ENCODE measurements at places on chromosomes 4 and X.

GRCh38 chr4:74056858-74057562 lies 18.5 kb upstream of the CXCL3 start:
- no peaks in the 10 kb centered on the region for H3K4me1 ChIP-seq
- no peak overlapping the region for H3K4me3 ChIP-seq
- H3K27ac ChIP-seq = no peak overlapping the region
- DNase-seq = no peak
- H3K36me3 ChIP-seq = no peaks in the 10 kb centered on the region
- H3K27me3 ChIP-seq = peaks cover 2% of the 10 kb centered on the region

- no peak overlapping the region for H3K4me3 ChIP-seq
Observed at GRCh38 chrX:4314586-4314985, 601.1 kb upstream of the PRKX start.

DNA sequence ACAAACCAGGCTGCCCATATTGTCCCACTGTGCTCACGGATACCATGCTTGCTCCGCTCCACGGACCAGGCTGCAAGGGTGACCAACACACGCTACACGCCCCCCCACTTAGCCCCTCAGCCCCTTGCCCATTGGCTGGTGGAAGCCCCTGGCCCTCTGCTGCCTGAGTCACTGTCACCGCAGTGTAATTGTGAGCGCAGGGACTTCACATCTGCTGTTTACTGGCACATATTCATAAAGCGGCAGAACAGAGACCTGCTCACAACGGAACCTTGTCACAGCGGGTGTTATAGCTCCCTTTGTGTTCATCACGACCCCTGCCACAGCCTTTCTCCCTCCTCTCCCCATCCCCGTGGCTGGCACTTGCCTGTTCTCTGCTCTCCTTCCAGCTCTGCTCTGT lies 83.7 kb downstream of the PSAPL1 start:
- no peaks in the 10 kb centered on the region for H3K36me3 ChIP-seq
- no peaks in the 10 kb centered on the region for H3K4me1 ChIP-seq
- DNase-seq = no peak
- H3K27ac ChIP-seq = no peak overlapping the region
- H3K4me3 ChIP-seq = no peak overlapping the region

- no peak overlapping the region for H3K4me3 ChIP-seq
- DNase-seq = no peak
- H3K27ac ChIP-seq = no peak overlapping the region
- no peaks in the 10 kb centered on the region for H3K36me3 ChIP-seq
Observed at GRCh38 chrX:142312591-142312990, 107.5 kb upstream of the MAGEC2 start.

GRCh38 chr4:2132438-2132837 lies 73.3 kb downstream of the NAT8L start:
- peaks cover 14% of the 10 kb centered on the region for H3K4me1 ChIP-seq
- no peak overlapping the region for H3K4me3 ChIP-seq
- no peaks in the 10 kb centered on the region for H3K36me3 ChIP-seq
- no peaks in the 10 kb centered on the region for H3K27me3 ChIP-seq

- H3K27ac ChIP-seq = peak within 1 kb of the TSS; percentile 84
- H3K36me3 ChIP-seq = peaks cover 5% of the 10 kb centered on the region
- DNase-seq = peak; percentile 73
- peaks cover 22% of the 10 kb centered on the region for H3K4me1 ChIP-seq
- peaks cover 39% of the 10 kb centered on the region for H3K27me3 ChIP-seq
Observed at GRCh38 chr4:142846108-142846728, at the start of gene INPP4B. Gene INPP4B, minus strand, starts transcription at chr4:142846301.

DNA sequence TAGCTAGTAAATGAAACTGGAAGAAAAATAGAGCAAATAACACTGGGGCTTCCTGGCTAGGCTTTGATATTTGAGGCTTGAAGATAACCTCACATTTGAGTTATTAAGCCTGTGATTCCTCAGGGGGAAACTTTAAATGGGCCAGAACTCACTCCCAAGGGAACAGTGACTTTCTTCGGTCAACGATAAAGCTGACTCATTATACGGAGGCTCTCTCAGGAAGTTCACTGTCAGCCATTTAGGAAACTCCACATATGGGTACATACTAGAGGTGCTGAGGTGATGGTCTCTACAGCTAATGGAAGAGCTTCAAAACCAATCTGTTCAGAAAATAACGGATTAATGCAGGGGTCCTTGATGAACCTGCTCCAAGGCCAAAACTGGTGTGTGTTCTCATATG lies 120.8 kb downstream of the SH2D1A start:
- H3K4me3 ChIP-seq = no peak overlapping the region
- no peaks in the 10 kb centered on the region for H3K36me3 ChIP-seq
- no peak for DNase-seq
- no peak overlapping the region for H3K27ac ChIP-seq

GRCh38 chr4:6250235-6250983 lies 19.2 kb upstream of the WFS1 start:
- peak; percentile 37 for DNase-seq
- peaks cover 2% of the 10 kb centered on the region for H3K4me1 ChIP-seq
- no peak overlapping the region for H3K27ac ChIP-seq
- no peaks in the 10 kb centered on the region for H3K36me3 ChIP-seq

GRCh38 chr4:81214144-81214880 lies 710 bp downstream of the PRKG2 start:
- H3K4me3 ChIP-seq = peak overlapping the region; percentile 58
- peak; percentile 30 for DNase-seq
- H3K4me1 ChIP-seq = peaks cover 13% of the 10 kb centered on the region
- H3K36me3 ChIP-seq = no peaks in the 10 kb centered on the region

DNA sequence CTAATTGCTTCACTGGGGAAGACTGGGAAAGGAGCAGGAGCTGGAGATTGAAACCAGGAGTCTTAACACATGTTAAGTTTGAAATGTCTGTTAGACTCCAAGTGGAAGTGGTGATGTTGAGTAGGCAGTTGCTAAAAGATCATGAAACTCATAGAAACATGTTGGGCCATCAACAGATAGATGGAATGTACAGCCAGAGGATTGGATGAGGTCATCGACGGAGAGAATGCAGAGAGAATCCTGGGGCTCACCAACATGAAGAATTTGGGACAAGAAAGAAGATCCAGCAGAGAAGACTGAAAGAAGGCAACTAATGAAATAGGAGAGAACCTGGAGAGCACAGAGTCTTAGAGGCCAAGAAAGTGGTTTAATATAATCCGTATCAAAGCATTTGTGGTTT lies 19.4 kb upstream of the TSPAN5 start:
- no peak for DNase-seq
- H3K4me3 ChIP-seq = no peak overlapping the region
- H3K27ac ChIP-seq = no peak overlapping the region
- peaks cover 11% of the 10 kb centered on the region for H3K4me1 ChIP-seq

- H3K27ac ChIP-seq = no peak overlapping the region
- H3K4me3 ChIP-seq = no peak overlapping the region
- no peak for DNase-seq
- peaks cover 55% of the 10 kb centered on the region for H3K27me3 ChIP-seq
- no peaks in the 10 kb centered on the region for H3K36me3 ChIP-seq
- H3K4me1 ChIP-seq = no peaks in the 10 kb centered on the region
Observed at GRCh38 chrX:140440876-140441275, 64.0 kb downstream of the SOX3 start.

DNA sequence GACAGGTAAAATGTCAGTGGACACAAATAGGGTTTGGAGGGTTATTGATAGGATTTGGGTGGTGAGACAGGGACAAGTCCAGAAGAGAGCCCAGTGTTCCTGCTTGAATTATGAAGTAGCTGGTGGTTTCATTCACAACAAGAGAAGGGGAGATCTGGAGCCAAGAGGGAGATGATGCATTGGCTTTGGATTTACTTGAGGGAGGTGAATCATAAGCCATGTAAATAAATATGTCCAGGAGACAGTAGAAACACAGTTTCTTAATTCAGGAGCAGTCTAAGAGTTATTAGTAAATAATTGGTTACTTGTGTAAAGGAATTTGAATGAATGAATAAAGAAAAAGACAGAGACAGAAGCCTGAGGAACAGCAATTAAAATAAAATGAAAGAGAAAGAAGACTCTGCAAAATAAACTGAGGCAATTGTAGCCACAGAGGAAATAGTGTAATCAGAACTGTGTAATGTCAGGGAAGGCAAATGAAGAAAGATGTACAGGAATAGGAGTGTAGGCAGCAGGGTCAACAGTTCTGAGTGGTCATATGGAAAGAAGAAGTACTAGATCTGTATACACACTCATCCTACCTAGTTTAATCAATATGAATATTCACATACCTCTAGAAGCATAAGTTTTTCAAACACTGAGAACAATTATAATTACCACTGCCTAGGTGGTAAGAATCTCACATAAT lies 50.2 kb upstream of the CXCL8 start:
- H3K27me3 ChIP-seq = peaks cover 2% of the 10 kb centered on the region
- H3K4me3 ChIP-seq = no peak overlapping the region
- H3K27ac ChIP-seq = no peak overlapping the region
- H3K36me3 ChIP-seq = no peaks in the 10 kb centered on the region

- H3K27me3 ChIP-seq = no peaks in the 10 kb centered on the region
- no peak overlapping the region for H3K27ac ChIP-seq
- H3K4me1 ChIP-seq = no peaks in the 10 kb centered on the region
Observed at GRCh38 chr4:136706942-136707341, 825.4 kb downstream of the PCDH18 start.

DNA sequence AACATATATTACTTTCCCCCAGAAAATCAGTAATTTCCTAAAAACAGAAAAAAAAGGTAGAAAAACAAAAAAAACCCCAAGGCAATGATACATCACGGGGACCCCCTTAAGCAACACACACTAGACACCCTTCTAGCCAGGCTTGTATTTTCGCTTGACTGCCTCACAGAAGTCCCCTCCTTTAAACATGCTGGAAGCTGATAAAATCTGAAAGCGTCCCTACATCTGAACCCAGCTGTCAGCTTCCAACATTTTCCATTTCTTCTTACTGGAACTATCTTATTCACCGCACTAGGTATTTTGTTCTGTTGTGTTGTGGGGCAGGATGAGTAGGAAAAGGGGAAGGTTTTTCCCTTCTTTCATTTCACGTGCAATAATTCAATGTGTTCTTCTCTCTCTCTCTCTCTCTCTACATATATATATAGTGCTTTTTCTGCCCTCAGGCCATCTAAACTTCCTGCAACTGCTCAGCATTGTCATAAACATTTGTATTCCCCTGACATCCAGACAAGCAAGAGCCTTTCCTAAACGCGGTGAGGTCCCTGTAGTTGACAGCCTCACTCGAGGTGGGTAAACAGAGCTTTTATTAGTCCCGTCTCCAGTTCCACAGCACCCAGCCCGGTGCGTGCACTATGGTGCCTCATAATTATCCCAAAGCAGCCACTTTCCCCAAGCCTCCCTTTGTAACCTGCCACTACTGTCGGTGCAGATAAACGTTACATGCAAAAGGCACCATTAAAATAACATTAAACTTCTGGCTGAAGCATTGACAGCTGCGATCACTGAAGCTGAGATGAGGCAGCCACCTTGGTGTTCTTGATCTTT lies 82.5 kb downstream of the GATB start:
- no peak overlapping the region for H3K27ac ChIP-seq
- DNase-seq = no peak
- no peaks in the 10 kb centered on the region for H3K27me3 ChIP-seq
- no peak overlapping the region for H3K4me3 ChIP-seq
- no peaks in the 10 kb centered on the region for H3K4me1 ChIP-seq
- peaks cover 29% of the 10 kb centered on the region for H3K36me3 ChIP-seq

DNA sequence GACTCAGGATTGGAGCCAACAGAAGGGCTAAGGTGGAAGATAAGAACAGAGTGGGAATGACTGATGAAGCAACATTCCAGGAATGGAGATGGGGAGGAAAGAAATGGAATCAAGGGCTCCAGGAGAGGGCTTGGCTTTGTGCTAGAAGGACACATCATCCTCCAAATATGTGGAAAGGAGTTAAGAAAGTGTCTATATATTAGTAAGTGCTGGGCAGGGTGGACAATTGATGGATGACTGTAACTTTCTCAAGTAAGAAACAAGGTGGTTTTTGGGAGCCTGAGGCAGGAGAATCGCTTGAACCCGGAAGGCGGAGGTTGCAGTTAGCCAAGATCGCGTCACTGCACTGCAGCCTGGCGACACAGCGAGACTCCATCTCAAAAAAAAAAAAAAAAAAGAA lies 71.6 kb upstream of the NFKB1 start:
- no peak for DNase-seq
- H3K36me3 ChIP-seq = peaks cover 4% of the 10 kb centered on the region
- peak overlapping the region; percentile 6 for H3K27ac ChIP-seq
- H3K4me3 ChIP-seq = no peak overlapping the region
- no peaks in the 10 kb centered on the region for H3K27me3 ChIP-seq

GRCh38 chr4:114088481-114088880 lies 109.0 kb upstream of the ARSJ start:
- peaks cover 6% of the 10 kb centered on the region for H3K27me3 ChIP-seq
- no peak overlapping the region for H3K4me3 ChIP-seq
- H3K27ac ChIP-seq = no peak overlapping the region
- DNase-seq = no peak
- no peaks in the 10 kb centered on the region for H3K4me1 ChIP-seq
- H3K36me3 ChIP-seq = no peaks in the 10 kb centered on the region

DNA sequence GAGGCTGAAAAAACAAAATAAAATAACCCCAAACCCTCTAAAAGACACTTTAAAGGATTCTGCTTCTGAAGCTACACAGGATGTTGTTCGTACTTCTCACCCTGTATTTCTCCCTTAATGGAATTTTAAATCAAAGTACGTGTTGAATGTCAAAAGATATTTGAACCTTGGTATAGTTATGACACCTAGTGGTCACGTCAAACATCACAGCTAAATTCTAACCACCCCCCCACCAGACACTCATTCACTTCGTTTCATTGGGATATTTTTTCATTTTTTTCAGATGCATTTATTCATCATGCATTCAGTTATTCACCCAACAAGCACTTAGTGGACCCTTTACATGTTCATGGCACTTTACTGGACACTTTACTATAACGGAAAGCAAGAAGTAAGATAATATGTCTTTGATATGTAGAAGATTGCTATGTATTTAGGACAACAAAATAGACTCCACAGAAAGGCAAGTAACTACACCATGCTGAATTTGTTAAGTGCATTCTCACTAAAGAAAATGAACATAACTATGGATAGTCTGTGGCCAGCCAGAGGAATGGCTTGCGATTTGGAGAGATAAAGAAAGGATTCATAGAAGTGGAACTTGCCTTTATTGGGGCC lies 62.5 kb upstream of the GPR174 start:
- peaks cover 5% of the 10 kb centered on the region for H3K36me3 ChIP-seq
- H3K27ac ChIP-seq = peak overlapping the region; percentile 83
- peaks cover 49% of the 10 kb centered on the region for H3K4me1 ChIP-seq

- DNase-seq = peak; percentile 73
- peaks cover 14% of the 10 kb centered on the region for H3K4me1 ChIP-seq
- no peak overlapping the region for H3K27ac ChIP-seq
- no peak overlapping the region for H3K4me3 ChIP-seq
- no peaks in the 10 kb centered on the region for H3K27me3 ChIP-seq
- H3K36me3 ChIP-seq = no peaks in the 10 kb centered on the region
Observed at GRCh38 chr4:153115322-153116290, 88.6 kb upstream of the TRIM2 start.

DNA sequence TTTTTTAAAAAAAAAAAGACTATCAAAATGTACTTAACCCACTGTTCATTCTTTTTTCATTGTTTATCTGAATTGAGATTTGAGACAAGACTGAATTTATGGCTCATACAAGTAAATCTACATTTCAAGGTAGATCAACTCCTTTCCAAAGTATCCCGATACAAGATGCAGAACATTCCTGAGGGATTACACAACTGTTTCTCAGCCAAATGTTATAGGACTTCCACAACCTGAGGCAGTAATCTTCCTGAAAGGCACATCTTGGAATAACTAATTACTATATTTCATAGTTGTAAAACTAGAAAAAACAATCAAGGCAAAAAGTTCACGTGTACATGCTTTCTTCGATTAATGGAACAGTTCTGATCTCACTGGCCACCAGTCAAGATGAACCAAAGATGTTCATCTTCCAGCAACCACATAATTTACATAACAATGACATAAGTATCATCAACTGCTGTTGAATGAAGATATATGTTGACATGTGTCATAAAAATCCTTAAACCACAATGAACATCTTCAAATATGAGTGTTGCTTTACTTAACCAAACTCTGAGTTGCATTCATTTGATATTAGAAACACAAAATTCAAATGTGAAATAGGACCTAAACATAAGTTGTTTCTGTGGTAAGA lies 225.2 kb upstream of the DKK2 start:
- peaks cover 7% of the 10 kb centered on the region for H3K27me3 ChIP-seq
- no peaks in the 10 kb centered on the region for H3K4me1 ChIP-seq
- DNase-seq = no peak

Measured in activated T-cell treated with anti-CD3 and anti-CD28 coated beads, Interleukin-2, amount 50 U/mL, for 24 hours (primary cell).